ENCODE measurements at places on chromosomes 1 and 21.
A peak's percentile ranks its signal among the peaks of the same experiment; 100 is the strongest.

- no peak for DNase-seq
Observed at GRCh38 chr21:41684381-41685245, 82.2 kb downstream of the RIPK4 start.

- no peak for DNase-seq
Observed at GRCh38 chr1:228405200-228405978, 1.2 kb downstream of the TRIM11 start.

DNA sequence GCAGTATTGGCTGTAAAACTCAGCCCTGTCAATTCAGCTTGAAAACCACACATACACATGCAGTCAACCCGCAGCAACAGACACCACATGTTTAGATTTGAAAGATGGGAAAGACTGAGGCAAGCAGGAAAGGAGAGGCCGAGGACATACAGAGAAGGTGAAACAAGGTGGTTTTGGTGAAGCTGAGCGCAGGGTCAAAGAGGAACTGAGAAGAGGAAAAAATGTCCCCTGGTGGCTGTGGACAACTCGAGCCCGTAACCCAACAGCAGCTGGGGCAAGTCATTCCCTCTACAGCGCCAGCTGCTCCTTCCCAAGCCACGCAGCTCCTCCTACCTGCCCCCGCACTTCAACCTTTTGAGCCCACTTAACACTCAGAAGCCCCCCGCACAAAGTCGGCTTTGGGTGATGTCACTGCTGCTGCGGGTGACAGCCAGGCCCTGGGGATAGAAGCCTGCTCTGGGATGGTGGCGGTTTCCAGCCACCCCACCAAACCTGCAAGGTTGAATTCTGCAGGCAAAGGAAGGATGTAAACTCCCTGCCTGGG lies 63.0 kb downstream of the KCNN3 start:
- DNase-seq = peak; percentile 62

- DNase-seq = peak; percentile 39
Observed at GRCh38 chr1:17485281-17485680, 45.8 kb upstream of the RCC2 start.

GRCh38 chr1:210655511-210655910 lies 326.8 kb downstream of the HHAT start:
- no peak for DNase-seq
